ENCODE measurements at places on chromosomes 11 and 22.

DNA sequence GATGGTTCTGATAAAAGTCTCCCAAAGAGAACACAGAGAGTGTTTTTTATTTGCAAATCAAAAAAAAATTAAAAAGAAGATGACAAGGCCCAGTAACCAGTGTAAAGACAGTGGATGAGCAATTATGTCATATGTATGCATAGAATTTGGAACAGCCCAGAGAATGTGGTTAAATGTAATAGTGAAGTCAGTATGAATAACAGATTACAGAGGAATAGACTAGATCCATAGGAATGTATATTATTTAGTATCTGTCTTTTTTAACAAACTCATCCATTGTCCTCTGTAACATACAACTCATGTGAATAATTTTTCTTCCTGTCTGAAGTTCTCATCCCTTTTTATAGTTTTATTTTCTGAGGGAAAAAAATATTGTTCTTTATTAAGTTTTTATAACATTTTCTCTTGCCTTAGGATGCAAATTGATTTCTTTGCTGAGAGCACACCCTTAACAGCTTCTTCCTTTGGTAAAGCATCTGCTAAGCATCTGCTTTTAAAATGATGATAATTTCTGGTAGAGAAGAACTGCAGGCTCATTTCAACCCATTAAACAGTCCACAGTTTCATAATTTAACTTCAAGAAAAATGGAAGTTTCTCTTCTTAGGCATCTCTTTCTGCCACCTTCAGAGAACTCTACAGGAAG lies 266.5 kb upstream of the MTNR1B start:
- no peak for DNase-seq

- DNase-seq, result no peak
Observed at GRCh38 chr11:115848080-115848479, 343.9 kb upstream of the CADM1 start.

DNA sequence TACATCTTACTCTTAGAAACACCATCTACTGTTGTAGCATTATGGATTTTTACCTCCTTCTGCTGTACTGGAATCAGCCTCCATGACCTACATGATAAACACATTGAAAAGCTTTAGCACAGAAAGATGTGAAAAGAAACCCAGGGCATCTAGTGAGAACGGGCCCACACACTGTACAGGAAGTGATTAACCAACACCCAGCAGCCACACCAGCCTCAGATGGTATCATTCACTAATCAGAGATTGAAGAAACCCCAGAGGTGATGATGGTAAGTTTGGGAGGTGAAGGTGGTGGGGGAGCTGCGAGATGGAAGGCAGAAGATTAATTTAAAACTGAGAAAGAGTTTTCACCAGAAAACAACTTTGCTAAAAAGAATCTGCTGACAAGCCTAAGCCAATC lies 46.1 kb downstream of the RASSF10 start:
- no peak for DNase-seq

GRCh38 chr22:37733625-37734401 lies 37.0 kb downstream of the TRIOBP start:
- no peak for DNase-seq

DNA sequence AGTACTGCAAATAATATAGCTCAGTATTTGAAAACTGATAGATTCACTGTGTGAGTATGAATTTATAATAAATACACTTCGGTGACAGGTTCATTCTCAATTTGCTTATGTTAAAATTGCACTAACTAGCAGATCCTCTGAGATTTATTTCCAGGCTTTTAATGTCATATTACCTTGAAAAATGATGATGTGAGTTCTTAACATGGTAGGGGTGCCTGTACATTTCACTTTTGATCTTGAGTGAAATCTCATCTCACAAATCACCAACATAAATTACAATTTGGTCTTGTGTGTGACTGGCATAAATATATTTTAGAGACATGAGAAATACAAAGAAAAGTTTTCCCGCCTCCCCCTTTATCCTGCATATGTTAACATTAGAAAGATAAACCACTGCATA lies 240.4 kb downstream of the DYNC2H1 start:
- DNase-seq, result no peak

DNA sequence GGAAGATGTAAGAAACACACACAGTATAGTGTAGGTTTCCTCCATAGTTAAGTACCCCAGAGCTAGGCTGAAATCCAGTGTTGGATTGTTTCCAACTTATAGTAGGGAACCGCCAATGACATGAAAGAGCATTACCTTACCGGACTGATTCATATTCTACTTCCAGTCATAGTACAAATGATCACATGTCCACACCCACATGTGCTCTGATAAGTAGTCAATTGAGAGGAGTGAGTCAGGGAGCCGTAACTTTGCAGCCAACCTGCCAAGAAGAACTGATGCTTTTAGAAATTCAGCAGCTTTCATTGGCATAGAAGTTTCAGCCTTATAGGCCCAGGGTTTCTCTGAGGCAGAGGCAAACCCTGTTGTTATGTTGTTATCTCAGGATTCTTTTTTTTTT lies 240.6 kb downstream of the ETS1 start:
- DNase-seq, result no peak

DNA sequence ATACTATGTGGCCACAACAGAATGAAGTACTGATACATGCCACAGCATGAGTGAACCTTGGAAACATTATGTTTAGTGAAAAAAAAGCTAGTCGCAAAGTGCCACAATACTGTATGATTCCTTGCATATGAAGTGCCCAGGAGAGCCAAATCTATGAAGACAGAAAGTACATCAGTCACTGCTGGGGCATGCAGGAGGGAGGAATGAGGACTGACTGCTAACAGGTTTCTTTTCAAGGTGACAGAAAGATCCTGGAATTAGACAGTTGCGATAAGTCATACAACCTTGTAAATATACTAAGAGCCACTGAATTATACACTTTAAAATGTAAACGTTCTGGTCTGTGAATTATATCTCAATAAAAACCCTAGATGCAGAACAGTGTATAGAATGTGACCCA lies 11.8 kb upstream of the C11orf91 start:
- DNase-seq, result no peak

DNA sequence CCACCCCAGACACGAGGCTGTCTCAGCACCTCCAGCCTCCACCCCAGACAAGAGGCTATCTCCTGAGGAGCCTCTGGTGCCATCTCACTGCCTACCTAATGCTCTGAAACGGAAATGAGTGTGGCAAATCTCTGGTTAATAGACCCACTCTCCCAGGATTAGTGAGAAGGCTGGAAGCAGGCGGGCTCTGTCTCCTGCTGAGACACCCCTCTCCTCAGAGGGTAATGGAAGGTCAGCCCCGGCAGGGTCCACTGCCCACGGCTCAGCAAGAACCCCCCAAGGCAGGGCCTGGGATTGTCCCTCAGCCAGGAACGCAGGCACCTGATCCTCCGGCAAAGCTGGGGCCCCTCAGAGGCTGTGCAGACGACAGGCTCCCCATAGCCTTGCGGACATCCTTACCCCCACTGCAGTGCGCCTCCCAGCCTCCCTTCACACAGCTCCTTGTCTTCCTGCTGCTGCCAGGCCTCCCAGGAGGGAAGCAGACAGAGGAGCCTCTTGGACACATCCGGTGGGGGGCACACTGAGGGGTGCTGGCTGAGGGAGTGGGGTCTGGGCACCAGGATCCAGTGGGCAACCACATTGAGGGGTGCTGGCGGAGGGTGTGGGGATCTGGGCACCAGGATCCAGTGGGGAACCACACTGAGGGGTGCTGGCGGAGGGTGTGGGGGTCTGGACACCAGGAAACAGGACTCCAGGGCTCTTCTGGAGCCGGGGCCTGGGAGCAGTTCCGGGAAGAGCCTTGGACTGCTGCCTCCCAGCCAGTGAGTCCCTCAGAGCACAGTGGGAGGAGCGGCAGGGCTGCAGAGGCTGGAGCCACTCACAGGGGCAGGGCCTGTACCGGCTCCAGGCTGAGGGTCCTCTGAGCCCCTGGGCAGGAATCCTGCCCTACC lies 13.1 kb downstream of the CHID1 start:
- no peak for DNase-seq

DNA sequence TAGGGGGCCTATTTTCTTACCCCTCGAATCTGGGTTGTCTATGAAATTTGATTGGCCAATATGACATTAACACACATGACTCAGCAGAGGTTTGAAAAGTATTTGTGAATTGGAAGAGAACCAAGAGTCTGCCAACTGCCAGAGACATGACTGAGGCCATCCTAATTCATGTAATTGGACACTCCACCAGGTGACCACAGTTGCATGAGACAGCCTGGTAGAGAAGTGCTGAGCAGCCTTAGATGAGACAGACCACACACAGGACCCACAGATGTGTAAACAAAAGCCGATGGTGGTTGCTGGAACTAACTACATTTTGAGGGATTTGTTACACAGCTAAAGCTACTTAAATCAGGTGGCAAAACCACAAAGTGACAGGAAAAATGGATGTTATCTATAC lies 855 bp upstream of the MS4A5 start:
- no peak for DNase-seq

DNA sequence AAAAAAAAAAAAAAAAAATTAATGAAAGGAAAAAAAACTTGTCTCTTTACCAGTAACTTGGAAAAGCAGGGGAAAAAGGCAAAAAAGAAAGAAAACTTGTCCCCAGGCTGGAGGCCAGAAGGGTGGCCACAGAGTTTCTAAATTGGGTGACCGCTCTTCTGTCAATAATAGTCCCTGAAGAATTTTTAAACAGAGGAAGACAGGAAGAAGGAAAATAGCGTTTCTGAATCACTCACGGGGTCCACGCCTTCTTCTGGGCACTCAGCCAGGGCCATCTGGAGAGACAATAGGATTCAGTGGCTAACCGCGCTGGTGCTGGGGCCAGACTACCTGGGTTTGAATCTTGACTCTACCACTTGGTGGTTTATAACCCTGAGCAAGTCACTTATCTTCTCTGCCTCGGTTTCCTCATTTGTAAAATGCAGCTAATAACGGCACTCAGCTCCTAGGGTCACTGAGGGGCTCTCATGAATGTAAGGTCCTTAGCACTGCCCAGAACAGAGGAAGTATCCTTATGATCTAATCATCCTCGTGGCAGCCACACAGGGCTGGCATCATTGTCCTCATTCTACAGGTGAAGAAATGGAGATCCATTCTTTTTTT lies 7.0 kb downstream of the C11orf86 start:
- no peak for DNase-seq

- peak; percentile 81 for DNase-seq
Observed at GRCh38 chr11:75140269-75141138, 10.4 kb upstream of the SLCO2B1 start.

DNA sequence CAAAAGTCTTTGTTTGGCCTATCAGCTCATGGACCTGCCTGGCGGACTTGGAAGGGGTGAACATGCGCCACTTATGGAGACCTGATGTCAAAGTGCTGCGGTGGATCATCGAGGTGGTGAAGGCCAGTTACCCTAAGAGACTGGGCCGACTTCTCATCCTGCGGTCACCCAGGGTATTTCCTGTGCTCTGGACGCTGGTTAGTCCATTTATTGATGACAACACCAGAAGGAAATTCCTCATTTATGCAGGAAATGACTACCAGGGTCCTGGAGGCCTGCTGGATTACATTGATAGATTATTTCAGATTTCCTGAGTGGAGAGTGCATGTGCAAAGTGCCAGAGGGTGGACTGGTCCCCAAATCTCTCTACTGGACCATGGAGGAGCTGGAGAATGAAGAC lies 17.9 kb downstream of the ALKBH3 start:
- no peak for DNase-seq

- DNase-seq, result no peak
Observed at GRCh38 chr11:88594274-88594950, 256.9 kb upstream of the CTSC start.

DNA sequence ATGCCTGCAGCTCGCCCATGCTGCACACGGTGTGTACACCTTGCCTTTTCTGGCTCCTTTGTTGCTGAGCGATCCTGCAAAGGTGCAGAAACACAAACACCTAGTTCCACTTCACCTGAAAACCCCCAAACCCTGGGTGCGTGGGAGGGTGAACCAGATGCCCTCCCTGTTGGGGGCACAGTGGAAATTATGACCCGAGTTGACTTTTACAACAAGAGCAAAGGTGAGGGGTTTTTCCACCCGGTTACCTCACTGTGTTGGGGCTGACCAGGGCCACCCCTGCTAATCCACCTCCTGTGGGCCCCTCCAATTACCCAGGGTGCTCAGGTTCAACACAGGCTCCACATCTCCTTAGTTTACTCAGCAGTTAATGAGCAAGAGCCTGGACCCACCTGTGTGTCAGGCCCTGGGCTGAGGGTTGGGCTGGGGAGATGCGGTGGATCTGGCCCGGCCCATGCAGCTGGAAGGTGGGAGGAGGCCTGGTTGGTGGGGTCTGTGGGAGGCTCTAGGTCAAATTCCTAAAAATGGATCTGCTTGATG lies 42.1 kb downstream of the LRRC32 start:
- DNase-seq, result no peak

- no peak for DNase-seq
Observed at GRCh38 chr11:64676261-64676615, 46.8 kb downstream of the NRXN2 start.

- DNase-seq, result no peak
Observed at GRCh38 chr11:46679241-46680163, 20.9 kb downstream of the ARHGAP1 start.

DNA sequence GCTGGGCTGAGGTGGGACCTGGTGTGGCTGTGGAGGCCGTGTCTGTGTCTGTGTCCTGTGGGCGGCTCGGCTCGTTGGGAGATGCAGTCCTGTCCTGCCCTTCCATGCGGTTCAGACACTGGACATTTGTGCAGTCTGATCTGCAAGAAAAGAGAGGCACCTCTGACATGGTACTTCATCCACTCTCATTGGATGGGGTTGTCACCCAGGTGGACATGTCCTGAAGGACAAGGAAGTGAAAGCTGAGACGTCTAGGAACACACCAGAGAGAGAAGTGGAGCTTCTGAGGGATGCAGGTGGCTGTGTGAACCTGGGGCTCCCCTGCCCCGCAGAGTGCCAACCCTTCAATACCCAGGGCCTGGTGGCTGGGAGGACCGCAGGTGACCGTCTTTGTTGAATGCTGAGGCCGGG lies 18.4 kb downstream of the TBX1 start:
- no peak for DNase-seq

DNA sequence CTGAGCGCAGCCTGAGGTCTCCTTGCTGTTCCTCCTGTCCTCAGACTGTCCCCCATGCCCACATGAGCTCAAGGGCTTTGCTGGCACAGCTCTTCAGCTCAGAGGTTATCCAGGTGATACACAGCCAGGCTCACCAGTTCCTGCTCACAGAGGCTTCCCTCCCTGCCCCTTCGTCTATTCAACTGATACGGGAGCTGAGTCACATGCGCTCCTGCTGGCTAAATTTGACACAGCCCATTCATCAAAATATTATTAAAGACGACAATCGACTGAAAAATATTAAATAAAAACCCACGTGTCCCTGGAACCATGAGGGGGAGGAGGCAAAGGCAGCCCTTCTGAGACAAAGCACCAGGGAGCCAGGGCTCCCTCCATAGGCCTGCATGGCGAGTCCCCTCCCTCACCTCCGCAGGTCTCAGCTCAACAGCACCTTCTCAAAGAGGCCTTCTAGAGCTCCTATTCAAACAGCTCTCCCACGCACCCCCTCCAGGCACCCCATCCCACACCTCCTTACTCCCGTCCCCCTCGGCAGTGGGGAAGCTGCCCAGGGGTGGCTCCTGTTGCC lies 40.5 kb downstream of the DUSP8 start:
- DNase-seq, result no peak
